ENCODE measurements at places on chromosomes 3 and 15. TPM values are rescaled to one million over a fixed set of nuclear protein-coding genes. Genes with fewer than 3 reads are reported as not detected.
A peak's percentile ranks its signal among the peaks of the same experiment; 100 is the strongest.

The ANKRD63 gene
- total RNA-seq, result not detected

DNA sequence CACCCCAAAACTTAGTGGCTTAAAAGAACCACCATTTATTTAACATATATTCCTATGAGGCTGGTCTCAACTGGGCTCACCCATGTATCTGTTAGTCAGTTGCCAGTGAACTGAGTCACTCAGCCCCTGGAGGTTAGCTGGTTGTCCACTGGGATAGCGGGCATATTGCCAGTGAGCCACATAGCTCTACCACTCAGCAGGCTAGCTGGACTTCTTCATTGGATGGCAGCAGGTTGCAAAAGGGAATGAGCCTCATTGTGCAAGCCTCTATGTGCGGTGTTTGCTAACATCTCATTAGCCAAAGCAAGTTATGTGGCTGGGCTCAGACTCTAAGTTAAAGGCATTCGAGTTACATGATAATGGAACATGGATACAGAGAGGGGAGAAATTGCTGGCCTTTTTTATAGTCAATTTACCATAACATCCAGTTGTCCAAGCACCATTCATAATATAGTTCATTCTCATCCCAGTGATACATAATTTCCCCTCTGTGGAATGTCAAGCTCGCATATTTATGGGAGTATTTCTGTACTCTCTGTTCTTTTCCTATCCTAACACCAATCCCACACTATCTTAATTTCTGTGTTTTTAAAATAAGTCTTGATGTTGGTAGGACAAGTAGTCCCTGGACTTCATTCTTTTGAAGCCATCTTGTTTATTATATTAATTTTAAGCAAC is 8.7 kb downstream of the BTD start:
- DNase-seq, result peak; percentile 73

DNA sequence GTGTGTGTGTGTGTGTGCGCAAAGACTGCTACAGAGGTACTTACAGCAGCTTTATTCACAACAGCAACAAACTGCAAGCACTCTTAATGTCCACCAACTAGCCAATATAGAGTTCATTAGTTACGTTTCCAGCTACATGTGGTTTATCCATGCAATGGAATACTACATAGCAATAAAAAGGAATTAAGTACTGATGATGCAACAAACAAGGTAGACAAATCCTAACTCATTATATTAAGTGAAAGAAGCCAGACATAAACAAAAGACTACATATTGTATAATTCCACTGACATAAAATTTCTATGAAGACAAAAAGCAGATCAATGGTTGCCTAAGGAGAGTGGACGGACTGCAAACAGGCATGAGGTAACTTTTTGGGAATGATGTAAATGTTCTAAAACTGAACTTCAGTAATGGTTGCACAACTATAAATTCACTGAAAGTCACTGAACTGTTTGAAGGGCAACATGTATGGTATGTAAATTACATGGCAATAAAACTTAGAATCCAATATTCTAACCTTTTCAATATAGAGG is 433.7 kb downstream of the SHQ1 start:
- DNase-seq, result no peak

- no peak for DNase-seq
These were observed 28.7 kb downstream of the CMTM7 start for GRCh38 chr3:32420126-32421038.

DNA sequence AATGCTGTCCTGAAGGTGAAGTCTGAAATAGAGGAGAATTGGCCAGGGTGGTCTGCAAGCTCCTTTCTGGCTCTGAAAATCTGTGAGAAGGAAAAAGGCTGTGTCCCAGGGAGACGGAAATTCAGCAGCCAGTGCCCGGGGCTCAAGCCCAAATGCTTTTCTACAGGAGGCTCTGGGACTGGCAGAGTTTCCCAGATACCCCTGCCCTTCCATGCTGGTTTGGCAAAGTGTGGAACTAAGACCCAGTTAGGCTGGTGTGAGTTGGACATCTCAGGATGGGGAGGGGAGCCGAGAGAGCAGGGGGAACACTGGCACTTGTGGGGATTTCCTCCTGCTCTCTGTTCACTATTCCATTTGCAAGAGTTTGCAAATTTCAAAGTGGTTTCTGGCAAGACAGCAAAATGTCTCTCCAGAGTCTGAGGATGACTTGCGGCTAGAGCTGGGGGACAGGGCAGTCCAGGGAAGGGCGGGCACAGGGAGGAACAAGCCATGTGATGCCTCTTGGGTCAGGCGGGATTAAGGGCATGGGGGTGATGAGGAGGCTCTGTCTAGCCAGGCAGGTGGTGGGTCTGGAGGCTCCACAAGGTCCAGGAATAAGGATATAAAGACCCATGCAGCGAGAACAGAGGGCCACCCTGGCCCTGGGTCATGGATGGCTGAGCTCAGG is 152.3 kb downstream of the RAB11A start:
- no peak for DNase-seq

DNA sequence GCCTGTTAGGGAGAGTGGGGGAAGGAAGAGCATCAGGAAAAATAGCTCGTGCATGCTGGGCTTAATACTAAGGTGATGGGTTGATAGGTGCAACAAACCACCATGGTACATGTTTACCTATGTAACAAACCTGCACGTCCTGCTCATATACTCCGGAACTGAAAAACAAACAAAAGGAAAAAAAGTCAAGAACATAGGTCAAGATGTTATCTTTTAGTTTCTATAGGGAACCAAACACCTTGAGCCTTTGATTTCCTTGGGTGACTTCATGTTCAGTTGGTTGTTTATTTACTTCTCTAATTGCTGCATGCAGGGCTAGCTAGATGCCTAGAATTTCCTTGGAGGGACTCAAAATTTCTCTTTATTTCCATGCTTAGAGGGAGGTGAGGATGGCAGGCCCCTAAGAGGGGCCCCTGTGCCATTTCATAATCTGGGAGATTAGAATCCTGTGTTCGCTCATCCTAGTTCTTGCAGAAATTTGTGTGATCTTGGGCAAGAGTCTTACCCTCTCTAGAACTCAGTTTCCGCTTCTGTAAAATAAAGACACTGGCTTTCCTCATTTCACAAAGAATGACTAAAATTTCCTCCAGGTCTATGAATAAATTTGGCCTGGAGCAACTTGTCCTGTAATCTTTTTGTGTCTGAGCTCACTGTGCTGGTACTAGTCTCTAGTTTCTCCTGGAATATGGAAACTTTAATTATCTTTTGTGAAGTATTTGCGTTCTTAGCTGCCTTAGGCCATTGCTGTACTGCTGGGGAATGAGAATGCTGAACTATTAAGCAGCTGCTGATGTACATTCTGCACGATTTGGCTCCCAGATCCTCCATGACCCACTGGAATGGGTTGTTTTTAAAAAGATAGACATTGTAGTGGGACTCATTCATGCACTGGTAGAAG is 457.5 kb downstream of the EDEM1 start:
- DNase-seq, result no peak

- DNase-seq, result no peak
These were observed 704.2 kb downstream of the ROBO1 start for GRCh38 chr3:79063624-79064023.

GRCh38 chr15:73608941-73609340 is 24.2 kb downstream of the NPTN start:
- DNase-seq, result no peak

GRCh38 chr15:74213858-74214284 is 11.3 kb upstream of the STRA6 start:
- DNase-seq, result no peak

DNA sequence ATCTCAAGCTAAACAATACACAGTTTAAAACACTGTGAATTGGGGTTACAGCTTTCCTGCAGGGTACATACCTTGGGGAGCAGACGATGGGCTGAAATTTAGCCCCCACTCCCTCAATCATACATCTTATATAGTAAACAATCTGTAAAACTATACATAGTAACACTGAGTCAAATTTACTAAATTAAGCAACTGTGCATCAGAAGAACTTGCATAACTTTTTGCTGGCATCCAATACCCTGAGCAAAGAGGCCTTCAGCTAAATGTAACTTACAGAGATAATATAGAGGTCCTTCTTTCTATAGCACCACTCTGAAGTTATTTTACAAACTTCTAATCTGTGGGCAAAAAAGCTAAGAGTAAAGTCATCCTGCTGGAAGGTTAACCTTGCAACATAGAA is 603.6 kb upstream of the TGFBR2 start:
- no peak for DNase-seq

DNA sequence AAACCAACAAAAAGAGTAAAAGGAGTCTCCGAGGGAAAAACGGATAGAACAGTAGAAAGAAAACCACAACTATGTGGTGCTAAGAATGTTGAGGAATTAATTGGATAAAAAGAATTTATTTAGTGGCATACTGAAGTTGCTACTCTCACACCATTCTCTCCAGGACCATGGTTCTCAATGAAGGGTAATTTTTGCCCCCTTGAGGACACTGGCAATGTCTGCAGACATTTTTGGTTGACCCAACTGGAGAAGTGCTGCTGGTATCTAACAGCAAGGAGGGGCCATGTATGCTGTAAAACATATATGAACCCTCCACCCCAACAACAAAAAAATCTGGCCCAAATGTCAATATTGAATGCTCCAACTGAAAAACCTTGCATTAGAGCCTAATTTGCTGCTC is 85.9 kb upstream of the CSPG5 start:
- no peak for DNase-seq

DNA sequence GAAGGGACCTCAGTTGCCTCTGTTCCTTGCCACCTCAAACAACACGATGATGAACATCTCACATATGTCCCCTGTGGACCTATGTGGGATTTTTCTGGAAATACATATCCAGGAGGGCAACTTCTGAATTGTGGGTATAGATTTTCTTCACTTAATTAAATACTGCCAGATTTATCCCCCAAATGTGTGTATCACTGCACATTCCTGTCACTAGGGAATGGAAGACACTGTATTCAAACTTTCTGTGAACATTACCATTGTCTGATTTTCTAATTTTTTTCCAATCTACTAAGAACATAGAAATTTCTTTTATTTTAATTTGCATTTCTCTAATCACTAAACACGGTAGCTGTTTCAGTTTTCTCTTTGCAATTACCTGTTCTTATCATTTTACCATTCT is 102.0 kb upstream of the MRPS22 start:
- no peak for DNase-seq

GRCh38 chr3:28972921-28973320 is 307.9 kb upstream of the RBMS3 start:
- no peak for DNase-seq

The SLC15A2 gene
- 63.6 TPM for total RNA-seq

- DNase-seq, result no peak
These were observed 28.6 kb upstream of the NDUFB4 start for GRCh38 chr3:120567370-120568201.

DNA sequence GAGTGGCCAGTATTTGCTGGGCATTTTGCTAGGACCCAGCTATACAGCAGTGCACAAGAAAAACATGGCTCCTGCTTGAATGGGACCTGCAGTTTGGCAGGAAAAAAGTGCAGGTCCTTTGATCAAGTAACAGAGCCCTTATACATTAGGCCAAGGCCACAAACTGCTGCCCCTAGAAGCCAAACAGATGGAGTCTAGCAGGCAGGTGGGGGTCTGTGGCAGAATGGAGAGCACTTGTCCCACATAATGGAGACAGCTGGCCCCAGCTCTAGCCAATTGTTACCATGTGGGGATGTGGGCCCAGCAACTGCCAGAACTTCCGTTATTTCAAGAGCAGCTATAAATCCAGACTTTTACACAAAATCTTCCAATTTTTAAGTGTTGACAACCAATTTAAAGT is 79.3 kb downstream of the SHQ1 start:
- DNase-seq, result no peak

- no peak for DNase-seq
These were observed 32.7 kb downstream of the LRIG1 start for GRCh38 chr3:66467996-66468735.

The TLR9 gene
- 0.87 TPM for total RNA-seq

The SOX14 gene
- not detected for total RNA-seq

GRCh38 chr15:42037656-42038055 is 16.8 kb upstream of the PLA2G4E start:
- no peak for DNase-seq

DNA sequence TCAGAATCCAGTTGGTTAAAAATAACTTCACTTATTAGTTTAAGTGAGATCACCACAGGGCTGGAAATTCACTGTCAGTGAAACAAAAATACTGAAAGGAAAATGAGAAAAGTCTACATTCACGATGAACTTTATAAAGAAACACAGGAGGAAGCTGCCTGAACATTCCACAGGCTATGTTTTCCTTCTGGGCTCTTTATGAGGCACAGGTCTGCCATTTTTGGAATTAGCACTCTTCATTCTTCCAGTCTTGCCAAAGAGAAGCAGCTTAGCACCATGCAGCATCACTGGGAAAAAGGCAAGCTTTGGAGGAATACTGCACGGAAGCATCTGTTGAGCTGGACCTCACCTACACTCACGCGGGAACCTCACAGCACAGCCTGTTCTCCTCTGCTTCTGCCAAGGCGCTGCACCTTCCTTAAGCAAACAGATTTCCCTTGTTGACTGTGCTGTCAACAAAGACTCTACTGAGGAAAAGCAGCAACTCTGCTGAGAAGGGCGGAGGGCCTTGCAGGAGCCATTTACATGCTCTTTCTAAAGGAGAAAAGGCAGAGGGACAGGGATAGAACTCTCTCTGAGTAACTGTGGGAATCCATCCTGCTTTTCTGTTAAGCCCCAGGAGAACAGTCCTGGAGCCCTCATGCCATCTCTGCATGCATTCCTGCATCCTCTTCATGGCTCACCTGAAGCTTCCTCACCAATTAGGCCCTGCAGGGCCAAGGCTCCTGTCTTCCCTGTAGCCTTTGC is 15.7 kb downstream of the SUSD5 start:
- peak; percentile 68 for DNase-seq

The CIAO2A gene
- 54.9 TPM for total RNA-seq

The UNC13C gene
- total RNA-seq, result 0.14 TPM

The TYRO3 gene
- total RNA-seq, result 22.6 TPM

The LRRC34 gene
- 0.98 TPM for total RNA-seq

DNA sequence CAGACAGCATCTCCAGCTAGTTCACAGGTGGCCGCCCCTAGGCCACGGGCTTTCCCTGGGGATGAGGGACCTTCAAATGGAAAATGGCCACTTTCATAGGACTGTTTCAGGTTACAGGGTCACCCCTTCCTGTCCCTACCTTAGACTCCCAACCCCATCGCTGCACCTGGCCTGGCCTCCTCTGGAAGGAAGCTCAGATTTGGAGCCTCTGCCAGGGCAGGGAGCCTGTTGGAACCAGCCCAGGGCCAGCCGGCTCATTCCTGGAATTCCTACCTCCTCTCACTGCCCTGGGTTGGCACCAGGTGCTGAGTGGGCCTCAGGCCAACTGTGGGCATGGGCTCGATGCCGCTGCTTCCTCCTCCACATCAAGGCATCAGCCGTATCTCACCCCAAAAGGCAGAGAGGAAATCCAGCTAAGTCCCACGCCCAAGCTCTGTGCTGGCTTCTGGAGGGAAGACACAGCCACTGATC is 42.2 kb downstream of the KLHL25 start:
- DNase-seq, result peak; percentile 86

GRCh38 chr15:66186049-66186825 is 67.3 kb downstream of the MEGF11 start:
- DNase-seq, result no peak

All from upper lobe of right lung (tissue), 1 donor.